ENCODE measurements at places on chromosomes 1 and 21.

GRCh38 chr1:15236321-15236721 is 10.7 kb upstream of the FHAD1 start:
- DNase-seq: no peak

DNA sequence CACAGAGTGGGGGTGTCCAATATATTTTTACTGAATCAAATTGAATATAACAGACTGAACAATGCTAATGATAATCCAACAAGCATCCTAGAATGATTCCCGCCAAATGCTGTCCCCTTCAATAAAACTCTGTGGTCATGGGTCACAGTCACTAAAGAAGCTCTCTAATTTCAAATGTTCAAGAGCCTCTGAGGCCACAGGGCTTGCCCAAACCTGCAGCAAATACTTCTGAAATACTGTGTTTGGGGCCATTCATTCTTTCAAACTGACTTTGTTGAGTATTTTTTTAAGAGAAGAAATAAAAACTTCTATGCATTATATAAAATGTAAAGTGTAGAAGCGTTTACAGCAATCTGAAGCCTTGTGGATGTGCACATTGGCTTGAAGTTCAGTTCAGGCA is 7.6 kb upstream of the BEND5 start:
- no peak for DNase-seq

DNA sequence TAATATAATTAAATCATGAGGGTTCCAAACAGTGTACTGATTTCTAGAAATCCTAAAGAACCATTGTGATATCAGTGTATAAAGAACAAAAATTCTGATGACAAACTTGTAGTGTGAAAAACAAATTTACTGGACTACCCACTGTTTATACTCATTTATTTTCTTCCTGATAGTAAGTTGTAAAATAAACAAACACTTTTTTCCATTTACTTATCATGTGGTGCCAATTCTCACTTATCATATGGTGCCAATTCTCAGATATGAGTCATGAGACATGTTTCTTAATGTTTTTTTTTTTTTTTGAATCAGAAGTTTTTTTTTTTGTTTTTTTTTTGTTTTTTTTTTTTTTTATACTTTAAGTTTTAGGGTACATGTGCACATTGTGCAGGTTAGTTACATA is 137.7 kb downstream of the LEPR start:
- DNase-seq: no peak

GRCh38 chr1:186429017-186429416 is 31.9 kb downstream of the PDC start:
- no peak for DNase-seq

- DNase-seq: no peak
Measured at GRCh38 chr1:211843507-211844298, 13.1 kb upstream of the LPGAT1 start.

DNA sequence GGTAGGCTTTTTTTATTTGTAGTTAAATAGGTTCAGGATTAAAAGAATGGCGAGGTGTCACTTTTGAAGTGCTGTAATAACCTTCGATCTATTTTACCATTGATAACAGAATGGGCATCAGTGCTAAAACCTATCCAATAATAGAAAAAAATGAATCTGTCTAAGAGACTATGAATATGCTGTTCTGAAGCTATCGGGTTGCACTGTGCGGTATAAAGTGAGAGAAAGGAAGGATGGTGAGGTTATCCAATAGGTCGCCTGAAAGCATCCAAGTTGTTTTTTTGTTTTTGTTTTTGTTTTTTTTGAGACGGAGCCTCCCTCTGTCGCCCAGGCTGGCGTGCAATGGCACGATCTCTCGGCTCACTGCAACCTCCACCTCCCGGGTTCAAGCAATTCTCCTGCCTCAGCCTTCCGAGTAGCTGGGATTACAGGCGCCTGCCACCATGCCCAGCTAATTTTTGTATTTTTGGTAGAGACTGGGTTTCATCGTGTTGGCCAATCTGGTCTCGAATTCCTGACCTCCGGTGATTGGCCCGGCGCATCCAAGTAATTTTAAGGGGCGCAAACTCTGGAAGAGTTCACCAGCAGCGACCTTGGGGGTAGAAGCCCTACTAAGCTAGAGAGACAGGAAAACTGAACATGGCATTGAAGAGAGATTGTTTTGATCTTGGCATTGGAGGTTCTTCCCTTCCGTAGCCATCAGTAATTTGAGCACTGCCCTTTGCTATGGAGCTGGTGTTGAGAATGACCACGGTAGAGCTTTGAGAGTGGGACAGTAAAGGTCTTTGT is 8.7 kb upstream of the MDM4 start:
- peak; percentile 30 for DNase-seq

DNA sequence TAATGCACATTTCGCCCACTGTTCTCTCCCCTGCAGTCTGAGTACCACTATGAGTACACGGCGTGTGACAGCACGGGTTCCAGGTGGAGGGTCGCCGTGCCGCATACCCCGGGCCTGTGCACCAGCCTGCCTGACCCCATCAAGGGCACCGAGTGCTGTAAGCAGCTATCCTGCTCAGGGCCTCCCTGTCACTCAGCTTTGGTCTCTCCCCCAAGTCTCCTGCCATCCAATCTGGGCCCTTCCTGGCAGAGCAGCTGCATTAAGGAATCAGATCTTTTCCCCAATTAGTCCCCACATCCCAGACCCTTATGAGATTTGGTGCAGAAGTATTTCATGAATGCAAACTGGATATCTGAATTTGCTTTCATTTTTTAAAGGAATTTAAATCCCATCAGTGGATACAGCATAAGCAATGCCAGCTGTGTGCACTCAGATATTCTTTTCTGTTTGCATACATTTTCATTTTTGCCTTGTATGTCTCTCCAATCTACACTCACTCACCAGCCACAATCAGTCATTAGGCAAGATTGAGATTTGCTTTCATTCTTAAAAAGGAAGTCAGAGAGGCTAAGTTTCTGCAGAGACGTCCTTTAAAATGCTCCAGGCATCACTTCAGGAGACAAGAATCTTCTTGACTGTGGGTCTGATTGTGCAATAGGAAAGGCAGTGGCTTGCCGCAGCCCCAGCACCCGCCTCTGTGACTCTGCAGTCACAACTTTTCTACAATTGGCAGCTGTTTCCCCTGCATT is 48.1 kb downstream of the ELAPOR1 start:
- DNase-seq: peak; percentile 58

- no peak for DNase-seq
Measured at GRCh38 chr21:44454747-44455523, at the start of gene LRRC3. LRRC3 (plus strand) TSS chr21:44455510; CDS start chr21:44456645, 1,135 bp downstream.

GRCh38 chr1:182101415-182102042 is 40.0 kb upstream of the ZNF648 start:
- no peak for DNase-seq

DNA sequence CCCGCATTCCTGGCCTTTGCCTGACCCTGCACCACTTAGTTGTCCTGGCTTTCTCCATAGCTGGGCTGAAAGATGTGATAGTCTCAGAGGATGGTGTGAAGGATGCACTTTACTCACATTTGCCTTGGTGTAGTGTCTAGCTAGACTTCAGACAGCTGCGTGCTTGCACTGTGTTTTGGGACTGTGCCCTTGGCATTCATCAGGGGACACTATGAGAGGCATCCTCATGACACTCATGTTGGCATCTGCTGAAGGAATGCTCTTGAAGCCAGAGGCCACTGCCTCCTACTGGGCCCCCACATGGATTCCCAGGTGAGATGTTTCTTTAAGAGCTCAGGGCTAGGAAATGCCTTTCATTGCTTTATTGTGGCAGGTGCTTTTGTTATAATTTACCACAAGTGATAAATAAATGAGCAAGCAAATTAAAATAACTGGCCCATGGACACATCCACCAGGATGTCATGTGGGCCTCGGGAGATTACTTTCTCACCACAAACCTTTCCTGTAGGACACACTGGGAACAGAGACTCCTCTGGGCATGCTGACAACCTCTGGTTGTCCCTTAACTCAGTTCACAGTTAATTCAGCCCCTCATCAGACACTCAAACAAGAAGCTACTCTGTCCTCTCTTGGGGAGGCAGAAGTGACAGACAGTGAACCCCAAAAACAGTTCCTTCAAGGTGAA is 99.4 kb upstream of the SPATA6 start:
- DNase-seq: no peak

GRCh38 chr1:235022341-235022980 is 106.2 kb downstream of the TOMM20 start:
- DNase-seq: no peak

DNA sequence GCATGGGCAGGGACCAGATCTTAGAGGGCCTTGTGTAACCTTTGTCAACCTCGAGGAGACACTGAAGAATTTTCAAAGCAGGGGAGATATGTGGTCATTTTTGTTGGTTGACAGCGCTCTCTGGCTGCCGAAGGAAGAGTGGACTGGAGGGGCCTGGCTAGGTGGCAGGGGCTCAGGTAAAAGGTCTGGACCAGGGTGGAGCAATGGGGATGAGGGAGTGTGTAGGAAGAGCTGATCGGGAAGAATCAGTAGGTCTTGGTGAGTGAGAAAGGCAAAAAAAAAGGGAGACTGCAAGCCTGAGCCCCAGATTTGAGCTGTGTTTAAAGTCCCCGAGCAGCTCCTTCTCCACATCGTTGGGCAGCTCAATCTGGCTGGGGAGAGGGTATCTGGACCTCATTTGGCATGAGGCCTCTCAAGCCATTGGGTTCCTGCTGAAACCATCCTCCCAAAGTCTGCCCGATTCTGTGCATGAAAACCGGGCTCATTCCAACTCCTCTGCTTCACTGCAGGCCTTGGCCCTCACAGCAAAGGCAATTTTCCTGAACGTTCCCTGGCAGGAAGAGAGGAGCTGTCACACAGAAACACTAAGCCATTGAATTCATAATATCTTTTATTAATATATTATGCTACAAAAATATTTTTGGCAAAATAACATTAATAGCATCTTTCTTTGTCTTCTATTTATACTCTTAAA is 237.1 kb downstream of the TRABD2B start:
- no peak for DNase-seq

GRCh38 chr1:44759077-44759476 is 16.3 kb upstream of the RPS8 start:
- no peak for DNase-seq

- DNase-seq: no peak
Measured at GRCh38 chr1:233079574-233079973, 129.2 kb downstream of the NTPCR start.

DNA sequence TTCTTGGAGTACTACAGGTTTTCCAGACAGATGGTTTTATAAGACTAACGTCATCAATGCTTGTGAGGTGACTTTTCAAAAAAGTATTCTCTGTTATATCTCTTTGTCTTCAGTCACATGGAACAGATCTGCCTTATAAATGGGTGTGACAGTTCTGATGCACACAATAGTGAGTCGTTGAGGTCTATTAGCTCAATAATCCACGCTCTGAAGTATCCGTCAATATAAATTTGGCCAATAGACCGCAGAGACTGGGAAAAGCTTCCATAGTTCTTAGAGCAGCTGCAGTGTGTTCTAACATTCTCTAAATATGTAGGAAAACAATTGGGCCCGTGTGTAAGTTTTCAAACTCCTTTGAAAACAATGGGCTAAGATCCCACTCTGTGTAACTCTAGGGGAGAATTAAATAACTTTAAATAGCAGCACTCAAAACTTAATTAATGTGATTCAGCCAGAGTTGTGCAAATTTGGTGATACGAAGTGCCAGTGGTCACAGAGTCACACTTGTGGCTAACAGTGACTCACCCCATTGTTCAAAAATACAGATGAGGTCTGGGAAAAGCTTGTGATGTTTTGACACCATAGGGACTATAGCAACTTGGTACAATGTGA is 316.0 kb downstream of the LMO4 start:
- peak; percentile 94 for DNase-seq

DNA sequence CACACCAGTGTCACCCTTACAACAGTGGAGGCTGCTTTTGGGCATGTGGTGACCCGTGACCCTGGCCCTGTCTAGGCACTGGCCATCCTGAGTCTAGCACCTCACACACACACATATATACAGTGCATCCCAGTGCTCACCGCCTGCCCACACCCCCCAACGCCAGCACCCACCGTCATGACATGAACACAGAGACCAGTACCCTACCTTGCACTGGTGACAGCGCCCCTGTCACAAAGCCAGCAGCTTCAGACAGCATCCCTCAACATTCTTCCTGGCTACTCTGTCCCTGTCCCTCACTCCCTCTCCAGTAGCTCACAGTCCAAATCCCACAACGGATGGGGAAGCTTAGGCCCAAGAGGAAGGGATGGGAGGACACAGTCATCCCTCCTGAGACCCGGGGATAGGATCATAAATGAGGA is 27.1 kb downstream of the AHDC1 start:
- DNase-seq: no peak

- DNase-seq: no peak
Measured at GRCh38 chr1:156807627-156808026, 9.0 kb downstream of the SH2D2A start.

DNA sequence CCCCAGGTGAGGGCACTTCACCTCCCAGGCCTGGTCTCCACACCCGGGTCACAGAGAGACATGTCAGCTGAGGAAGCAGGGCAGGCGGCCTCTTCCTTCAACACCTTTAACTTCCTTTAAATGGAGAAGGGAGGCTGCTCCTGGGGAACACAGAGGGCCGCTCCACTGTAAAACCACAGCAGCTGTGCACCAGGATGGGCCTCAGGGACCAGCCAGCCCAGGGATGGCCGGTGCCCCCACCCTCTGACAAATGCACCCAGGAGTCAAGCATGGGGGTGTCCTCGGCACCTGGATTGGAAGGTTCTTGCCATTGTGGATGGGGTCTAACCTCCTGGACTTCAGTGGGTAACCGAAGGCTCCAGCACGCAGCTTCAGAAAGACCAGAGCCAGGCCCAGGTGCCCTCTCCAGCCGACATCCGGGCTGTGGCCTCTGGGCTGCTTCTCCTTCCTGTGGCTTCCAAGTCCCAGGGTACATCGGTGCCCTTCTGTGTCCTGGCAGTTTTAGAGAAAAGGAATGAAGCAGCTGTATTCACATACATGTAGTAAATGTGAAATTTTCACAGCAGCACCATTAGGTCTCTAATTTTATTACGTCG is 121.7 kb upstream of the COL6A1 start:
- DNase-seq: no peak
